RWPE1 (cell line): ENCODE measurements at places on chromosomes 1 and 21.
A peak's percentile ranks its signal among the peaks of the same experiment; 100 is the strongest.

GRCh38 chr1:101285922-101286570 is 49.2 kb downstream of the S1PR1 start:
- no peak for DNase-seq

GRCh38 chr1:162562470-162562828 is 927 bp downstream of the UAP1 start:
- DNase-seq = peak; percentile 21

GRCh38 chr1:180181996-180182642 is 27.4 kb downstream of the QSOX1 start:
- no peak for DNase-seq

DNA sequence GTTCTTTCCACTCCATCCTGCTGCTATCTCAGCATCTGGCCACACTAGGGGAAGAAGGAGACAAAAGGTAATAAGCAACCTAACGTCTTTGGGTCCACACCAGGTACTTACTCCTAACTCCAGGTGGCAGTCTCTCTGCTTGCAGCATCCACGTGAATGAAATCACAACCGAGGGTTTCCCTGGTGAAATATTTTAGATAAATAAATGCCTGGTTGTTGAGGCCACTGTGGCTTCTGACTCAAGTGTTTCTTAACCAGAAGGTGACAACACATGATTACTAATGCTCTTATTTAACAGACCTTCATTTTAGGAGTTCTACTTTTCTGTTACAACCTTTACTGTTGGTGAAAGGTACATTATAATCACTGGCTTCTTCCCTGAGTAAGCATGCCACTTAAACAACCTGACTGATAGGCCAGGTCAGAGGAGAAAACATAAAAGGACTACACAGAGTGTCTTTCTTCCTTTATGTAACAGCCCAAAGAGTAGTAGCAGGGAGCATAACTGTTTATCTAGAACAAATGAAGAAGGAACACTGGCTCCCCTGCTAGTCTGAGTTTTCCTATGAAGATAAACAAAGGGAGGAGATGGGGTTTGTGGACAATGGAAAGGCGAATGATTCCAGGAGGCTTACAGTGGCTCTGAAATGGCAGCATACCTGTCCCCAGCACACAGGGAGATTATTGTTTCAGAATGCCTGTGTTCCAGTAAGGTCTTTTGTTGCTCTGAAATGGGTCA is 59.9 kb downstream of the SYT6 start:
- peak; percentile 34 for DNase-seq

GRCh38 chr1:179968284-179968993 is 13.8 kb downstream of the CEP350 start:
- no peak for DNase-seq

GRCh38 chr1:33897092-33897725 is 33.3 kb downstream of the HMGB4 start:
- DNase-seq = no peak

- DNase-seq = no peak
Observed at GRCh38 chr1:37794372-37795339, 1.0 kb downstream of the MANEAL start.
